ENCODE measurements at places on chromosomes 7 and 10. TPM values are rescaled to one million over a fixed set of nuclear protein-coding genes. Genes with fewer than 3 reads are reported as not detected.
A peak's percentile ranks its signal among the peaks of the same experiment; 100 is the strongest.

The MINDY4 gene
- total RNA-seq: 1.7 TPM

The NRP1 gene
- total RNA-seq: 0.22 TPM

The CALCR gene
- not detected for total RNA-seq

The GRM3 gene
- not detected for total RNA-seq

The MPP7 gene
- 12.6 TPM for total RNA-seq

The FAM25G gene
- not detected for total RNA-seq

The AKR1C3 gene
- total RNA-seq: not detected

The PTPRZ1 gene
- total RNA-seq: not detected

DNA sequence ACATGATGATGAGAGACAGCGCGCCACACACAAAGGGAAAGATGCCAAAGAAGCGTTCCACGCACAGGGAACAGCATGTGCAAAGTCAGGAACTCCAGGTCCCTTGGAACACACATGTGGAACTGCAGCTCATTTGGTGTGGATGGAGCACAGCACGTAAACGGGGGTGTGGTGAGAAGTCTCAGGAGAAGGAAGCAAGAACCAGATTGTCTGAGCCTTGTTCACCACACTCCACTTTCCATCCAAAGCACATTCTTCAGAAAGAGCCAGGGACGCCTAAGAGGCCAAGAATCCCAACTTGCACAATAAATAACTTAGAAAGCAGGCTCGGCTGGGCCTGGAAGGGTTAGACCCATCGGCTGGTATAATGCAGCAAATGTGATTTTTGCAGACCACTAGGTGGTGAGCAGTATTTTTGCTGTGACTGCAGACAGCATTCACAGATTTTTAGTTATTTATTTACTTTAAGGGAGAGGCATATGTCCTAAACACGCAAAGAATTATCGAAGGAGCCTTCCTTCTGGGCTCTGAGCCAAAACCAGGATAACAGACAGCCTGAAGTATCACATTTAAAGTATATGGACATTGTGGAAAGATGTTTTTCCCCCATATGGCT is 27.9 kb upstream of the ASCC1 start:
- DNase-seq: no peak

- DNase-seq: peak; percentile 61
These were observed 3.9 kb upstream of the SAR1A start for GRCh38 chr10:70174058-70174741.

GRCh38 chr7:66964411-66964810 is 31.0 kb downstream of the SBDS start:
- DNase-seq: no peak

GRCh38 chr7:47968847-47969774 is 10.3 kb downstream of the HUS1 start:
- peak; percentile 75 for DNase-seq

DNA sequence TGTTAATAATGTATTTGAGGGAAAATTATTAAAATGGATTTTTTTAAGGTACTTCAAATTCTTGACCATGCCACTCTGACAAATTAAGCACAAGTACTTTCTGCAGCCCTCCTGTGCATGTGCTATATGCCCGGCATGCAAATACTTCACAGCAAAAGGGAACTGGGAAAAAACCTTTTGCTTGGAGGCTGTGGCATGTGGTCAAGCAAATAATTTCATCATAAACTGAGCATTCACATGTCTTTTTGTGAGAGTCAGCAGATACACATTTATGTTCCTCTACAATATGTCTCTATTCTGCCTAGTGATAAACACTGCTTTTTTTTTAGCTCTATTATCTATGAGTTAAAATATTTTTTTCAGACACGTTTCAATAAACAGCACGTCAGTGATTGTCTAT is 53.7 kb upstream of the SEMA3A start:
- DNase-seq: no peak

- no peak for DNase-seq
These were observed 38.9 kb upstream of the LANCL2 start for GRCh38 chr7:55326081-55326835.

DNA sequence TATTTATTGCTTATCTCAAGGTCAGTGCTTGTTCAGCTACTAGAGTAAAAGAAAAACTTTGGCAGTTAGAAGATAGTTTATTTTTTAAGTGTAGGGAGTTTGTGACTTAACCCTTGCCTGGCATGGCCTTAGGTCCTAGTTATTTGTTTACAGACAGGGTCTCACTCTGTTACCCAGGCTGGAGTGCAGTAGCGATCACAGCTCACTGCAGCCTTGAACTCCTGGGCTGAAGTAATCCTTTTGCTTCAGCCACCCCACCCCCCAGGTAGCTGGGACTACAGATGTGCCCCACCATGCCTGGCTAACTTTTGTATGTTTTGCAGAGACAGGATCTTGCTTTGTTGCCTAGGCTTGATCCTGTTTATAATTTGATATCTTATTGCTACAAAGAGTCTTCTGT is 4.2 kb downstream of the ANLN start:
- DNase-seq: no peak

- DNase-seq: no peak
These were observed 35.5 kb downstream of the HIF1AN start for GRCh38 chr10:100571084-100571856.

DNA sequence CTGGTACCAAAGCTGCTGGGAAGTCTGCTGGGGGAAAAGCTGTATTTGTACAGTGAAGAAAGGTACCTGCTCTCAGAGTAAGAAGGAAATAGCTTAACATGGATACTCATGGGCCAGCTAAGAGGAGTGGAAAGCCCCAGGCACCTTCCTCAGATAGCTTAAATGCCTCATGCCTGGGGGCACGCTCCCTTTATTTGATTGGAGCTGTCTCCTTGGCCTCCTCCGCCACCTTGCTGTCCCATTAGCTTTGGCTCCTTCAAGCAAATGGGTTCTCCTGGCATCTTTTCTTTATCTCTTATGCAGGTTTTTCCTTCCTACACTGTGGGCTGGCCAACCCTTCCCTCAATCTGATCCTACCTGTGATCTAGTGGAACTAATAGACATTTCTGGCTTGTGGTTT is 318.5 kb downstream of the SH2D4B start:
- DNase-seq: no peak

DNA sequence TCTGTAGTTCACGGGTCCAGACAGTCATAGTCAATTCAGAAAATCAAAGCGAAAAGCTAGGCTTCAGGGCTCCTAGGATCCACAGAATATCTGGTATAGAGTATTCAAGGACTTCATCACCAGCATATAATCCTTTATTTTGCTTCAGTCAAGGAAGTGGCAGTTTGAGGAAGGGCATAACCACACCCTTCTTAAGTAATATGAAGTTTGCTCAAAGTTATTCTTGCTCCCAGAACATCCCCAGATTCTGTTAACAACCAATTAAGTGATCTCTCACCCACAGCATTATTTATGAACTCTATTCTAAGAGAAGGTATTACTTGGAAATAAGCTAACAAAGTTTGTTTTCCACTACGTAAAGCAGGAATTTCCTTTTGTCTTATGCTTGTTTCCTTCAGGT is 13.2 kb downstream of the CWF19L1 start:
- DNase-seq: no peak

DNA sequence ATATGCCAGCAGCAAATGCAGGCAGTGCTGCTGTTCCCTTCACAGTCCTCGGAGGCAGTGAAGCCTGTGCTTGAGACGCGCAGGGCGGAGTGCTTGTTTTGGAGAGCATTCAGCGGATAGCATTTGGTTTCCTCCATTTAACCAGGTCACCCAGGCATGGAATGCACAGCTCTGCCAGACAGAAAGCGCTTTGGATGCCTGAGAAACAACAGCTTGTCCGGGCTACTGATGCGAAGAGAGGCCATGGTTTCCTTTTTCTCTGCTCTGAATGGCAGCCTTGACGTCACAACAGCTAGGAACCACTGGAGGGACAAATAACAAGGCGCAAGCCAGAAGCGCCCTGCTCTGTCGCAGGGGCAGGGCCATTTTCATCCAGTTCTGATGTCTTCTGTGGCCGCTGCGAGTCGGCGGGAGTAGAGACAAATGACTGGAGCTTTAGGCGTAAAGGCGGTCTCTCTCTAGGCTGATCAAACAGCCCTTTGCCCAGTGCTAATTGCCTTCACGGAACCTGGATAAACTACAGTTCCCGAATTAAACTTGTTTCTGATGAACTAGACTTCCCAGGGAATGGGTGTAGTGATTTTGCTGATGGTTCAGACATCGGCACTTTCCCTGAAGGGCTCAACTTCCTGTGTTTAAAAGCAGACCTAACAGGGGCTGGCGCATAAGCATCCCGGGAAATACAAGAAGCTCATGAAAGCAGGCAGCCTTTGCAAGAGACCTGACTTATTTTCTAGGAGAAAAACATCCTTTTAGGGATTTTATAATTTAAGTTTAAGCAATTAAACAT is 187.6 kb upstream of the KLF14 start:
- peak; percentile 22 for DNase-seq

DNA sequence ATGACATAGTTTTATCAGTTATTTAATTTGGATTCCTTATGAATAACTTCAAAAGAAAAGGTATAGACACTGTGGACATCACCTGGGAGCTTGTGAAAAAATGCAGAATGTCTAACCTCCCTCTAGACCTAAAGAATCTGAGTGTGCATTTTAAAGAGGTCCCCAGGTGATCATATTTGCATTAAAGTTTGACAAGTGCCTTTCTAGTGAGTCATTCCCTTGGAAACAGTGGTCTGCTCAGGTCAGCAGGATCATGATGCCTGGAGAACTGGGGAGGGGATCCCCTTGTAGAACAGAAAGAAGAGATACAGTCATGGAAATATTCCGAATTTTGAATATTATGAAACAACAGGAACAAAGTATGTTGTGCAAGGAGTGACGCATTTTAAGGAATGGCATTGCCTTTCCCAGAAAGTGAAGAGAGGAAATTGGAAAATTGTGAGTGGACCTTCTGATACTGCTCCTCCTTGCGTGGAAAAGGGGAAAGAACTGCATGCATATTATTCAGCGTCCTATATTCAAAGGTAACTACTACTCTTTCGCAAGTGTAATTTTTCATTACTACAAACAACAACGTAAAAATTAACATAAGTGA is 4.6 kb downstream of the STEAP2 start:
- no peak for DNase-seq

- DNase-seq: no peak
These were observed 25.1 kb upstream of the GPR37 start for GRCh38 chr7:124790645-124791044.

GRCh38 chr10:12214763-12215218 is 18.8 kb downstream of the CDC123 start:
- DNase-seq: peak; percentile 45

DNA sequence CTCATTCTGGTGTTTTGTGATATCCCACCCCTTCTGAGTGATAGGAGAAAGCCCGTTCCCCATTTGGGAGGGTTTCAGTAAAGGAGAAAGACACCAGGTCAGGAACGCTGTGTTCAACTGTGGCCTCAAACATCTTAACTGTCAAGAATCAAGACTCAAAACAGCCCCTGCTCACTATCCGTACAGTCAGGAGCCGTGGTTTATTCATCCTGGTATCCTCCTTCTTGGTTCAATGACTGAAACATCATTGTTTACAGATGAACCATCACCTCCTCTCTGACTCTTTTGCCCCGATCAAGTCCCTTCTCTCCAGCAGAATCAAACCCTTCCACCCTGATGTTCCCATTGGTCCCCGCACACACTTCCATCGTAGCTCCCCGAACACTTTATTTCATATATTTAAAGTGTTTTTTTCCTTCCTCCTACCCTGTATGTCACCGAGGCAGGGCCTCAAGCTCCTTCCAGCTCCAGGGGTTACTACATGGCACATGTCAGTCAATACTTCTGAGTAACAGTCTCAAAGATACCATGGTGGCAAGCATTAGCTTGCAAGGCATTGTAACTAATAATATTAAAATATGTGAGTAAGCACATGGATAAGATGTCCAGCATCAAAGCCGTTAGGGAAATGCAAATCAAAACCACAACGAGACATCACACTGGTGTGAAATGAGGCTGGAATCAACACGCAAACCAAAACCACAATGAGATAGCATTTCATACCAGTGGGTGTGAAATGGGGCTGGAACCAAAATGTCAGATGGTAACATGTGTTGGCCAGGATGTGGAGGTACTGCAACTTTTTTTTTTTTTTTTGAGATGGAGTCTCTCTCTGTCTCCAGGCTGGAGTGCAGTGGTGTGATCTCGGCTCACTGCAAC is 124.7 kb upstream of the C1QL3 start:
- peak; percentile 57 for DNase-seq

GRCh38 chr10:71217266-71218045 is 5.1 kb downstream of the UNC5B start:
- peak; percentile 47 for DNase-seq

GRCh38 chr10:32155075-32155516 is 98.9 kb upstream of the KIF5B start:
- no peak for DNase-seq

DNA sequence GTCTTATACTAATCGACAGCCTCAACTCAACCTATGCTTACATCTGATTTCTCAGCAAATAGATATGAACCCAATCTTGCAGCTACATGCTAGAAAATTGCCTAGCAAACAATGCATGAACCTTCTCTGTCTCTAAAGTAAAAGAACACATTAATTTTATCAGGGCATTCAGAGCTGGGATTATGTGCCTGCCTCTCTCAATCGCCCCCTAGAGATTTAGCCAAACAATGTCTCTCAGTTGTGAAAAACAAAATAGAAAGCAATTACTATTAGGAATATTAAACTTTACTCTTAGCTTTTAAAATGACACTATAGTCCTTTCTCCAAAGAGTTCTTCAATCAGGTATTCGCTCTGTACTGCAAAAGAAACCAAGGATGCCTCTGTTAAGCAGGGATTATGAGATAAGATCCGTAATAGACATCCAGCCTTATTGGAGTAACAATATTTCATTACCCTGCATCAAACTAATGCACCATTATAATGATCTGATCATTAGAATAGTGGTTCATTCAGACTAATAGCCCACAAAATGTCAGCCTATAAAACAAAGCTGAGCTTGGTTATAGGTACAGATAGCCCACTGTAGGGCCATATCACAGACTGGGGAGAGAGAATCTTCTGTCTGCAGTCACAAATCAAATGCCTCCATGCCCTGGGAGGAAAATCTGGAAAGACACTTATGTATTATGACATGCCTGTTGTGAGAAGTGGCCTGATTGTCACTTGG is 736.9 kb downstream of the PARD3 start:
- no peak for DNase-seq

DNA sequence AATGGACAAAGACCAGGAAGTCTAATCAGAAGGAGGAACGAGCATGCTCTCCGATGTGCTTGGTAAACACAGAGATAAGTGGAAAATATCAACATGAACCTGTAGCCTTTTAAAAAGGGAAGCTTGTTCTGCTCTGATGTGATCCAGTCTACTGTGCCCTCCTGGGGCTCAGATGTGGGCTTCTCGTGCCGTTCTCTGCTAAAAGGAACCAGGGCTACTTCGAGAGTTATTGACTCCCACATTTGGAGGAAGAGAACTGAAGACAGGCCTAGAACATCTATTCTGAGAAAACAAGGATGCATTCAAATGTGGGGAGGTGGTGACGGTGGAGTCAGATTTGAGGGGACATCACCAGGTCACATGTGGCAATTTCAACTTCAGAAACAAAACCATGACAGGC is 325.4 kb downstream of the GLRX3 start:
- no peak for DNase-seq

- DNase-seq: no peak
These were observed 36.1 kb downstream of the EXOC4 start for GRCh38 chr7:133288970-133289369.

Measured in activated CD8-positive, alpha-beta T cell treated with anti-CD3 and anti-CD28 coated beads for 36 hours (primary cell).